ENCODE measurements at places on chromosomes 4 and X.

GRCh38 chr4:182513587-182514291, 270.5 kb downstream of the TENM3 start:
- no peak for DNase-seq

GRCh38 chr4:126592088-126592487, 1040.7 kb upstream of the INTU start:
- no peak for DNase-seq

GRCh38 chr4:74311696-74312313, 3.5 kb downstream of the EPGN start:
- DNase-seq: no peak

DNA sequence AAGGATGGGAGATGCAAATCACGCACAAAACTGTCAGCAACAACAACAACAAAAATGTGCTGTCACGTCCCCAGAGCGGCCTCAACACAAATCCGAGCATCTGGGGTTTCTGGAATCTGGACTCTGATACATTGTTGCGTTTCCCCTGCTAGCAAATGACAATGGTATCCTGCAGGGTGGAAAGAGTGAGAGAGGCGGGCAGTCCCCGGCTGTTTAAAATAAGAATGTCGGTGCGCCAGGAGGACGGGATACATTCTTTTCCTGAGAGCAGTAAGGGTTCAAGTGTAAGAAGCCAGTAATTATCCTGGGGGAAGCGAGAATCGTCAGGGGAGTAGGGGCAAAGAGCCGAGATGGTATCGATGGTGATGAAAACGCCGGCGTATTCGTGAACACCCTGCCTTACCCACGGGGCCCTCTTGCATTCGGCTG, 310.2 kb downstream of the ASMT start:
- no peak for DNase-seq

- no peak for DNase-seq
Measured at GRCh38 chr4:116400480-116400879, 684.9 kb downstream of the TRAM1L1 start.

DNA sequence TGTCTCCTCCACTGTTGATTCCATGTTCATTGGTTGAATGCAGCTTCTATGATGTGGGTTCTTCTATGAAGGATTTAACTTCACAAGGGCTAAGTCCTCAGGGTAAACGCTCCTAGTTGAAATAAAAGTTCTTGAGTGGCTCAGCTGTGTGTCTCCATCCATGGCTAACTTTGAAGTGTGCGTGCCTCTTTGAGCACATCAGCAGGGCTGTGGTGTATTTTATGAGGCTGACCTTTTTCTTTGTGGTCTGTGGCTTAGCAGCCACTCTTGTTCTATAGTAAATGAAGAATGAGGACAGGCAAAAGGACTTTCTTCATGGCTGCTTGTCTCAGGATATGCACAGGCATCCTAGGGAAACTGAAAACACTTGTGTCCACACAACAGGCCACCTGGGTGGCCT, 88.5 kb downstream of the KIT start:
- no peak for DNase-seq

DNA sequence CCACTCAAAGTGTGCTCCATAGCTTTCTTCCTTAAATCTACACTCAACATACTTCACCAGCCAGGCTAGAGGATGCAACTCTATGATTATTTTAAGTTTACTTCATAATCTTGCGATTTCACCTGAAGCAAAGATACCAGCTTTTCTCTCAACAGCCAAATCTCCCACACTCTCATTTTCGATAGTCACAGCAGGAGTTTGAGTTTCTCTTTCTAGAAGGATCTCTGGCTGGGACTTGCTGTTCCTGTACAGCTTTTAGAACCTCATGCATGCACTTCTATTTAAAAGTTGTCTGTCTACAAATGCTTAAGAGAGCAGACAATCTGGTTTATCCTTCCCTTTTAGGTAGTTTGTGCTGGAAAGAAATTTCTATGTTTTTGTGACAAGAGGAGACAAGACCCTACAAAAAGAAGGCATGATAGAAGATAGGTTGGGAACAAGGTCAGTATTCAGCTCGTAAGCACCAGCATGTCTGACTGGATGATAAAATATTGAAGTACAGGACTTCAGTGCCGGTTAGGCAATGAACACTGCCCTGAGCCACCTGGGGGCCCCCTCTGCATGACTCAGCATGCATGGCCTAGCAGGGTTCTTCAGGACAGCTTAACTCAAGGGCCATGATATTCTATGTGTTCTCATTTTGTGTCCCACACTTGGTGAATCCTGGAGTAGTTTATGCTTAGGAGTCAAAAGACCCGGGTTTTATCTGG, 65.6 kb downstream of the ATXN3L start:
- no peak for DNase-seq

- no peak for DNase-seq
Measured at GRCh38 chr4:177696438-177696966, 254.3 kb upstream of the AGA start.

- DNase-seq: no peak
Measured at GRCh38 chr4:20017070-20017776, 234.5 kb upstream of the SLIT2 start.

DNA sequence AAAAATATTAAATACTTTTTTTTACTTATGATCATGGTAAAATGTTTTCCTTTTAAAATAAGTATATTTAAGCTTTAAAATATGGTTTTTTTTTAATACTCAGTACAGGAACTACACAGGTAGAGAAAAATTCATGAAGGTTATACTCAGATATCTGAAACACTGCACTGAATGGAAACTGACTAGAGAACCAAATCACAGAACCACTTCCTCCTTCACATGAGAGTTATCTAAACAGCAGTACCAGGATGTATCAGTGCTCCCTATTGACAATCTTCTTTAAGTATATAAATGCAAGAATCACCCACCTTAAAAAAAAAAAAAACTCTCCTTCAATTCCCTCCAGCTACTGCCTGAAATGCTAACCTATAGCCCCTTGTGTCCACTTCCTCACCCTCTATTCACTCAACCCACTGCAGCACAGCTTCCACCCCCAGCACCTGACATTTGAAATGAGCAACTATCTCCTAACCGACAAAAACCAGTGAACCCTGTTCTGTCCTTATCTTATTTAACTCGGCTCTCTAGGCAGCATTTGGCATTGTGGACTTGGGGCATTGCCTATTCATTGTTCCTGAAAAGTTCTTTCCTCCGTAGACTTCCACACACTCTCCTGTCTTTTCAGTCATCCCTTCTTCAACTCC, 9.1 kb downstream of the SLC7A3 start:
- DNase-seq: no peak

DNA sequence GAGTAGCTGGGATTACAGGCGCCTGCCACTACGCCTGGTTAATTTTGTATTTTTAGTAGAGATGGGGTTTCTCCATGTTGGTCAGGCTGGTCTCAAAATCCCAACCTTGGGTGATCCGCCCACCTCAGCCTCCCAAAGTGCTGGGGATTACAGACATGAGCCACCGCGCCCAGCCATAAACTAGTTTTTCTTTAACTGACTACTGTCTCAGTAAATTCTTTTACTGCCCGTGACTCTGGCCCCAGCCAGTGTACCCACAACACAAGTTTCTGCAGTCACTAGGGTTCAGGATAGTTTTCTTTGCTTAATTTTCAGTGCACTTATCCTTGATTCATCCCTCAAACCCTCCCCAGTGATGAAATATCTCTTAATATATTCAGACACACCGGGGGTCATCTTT, 8.3 kb downstream of the SHROOM2 start:
- DNase-seq: no peak
